NAMALWA (cell line): ENCODE measurements at places on chromosomes 4 and X.

- DNase-seq = no peak
Measured at GRCh38 chr4:177509226-177509745, 67.0 kb upstream of the AGA start.

GRCh38 chr4:40842725-40843423, 93.1 kb downstream of the NSUN7 start:
- DNase-seq = no peak

- peak; percentile 62 for DNase-seq
Measured at GRCh38 chr4:165398570-165398969, 19.8 kb downstream of the CPE start.

- DNase-seq = peak; percentile 22
Measured at GRCh38 chr4:97984545-97985131, 158.6 kb downstream of the STPG2 start.

DNA sequence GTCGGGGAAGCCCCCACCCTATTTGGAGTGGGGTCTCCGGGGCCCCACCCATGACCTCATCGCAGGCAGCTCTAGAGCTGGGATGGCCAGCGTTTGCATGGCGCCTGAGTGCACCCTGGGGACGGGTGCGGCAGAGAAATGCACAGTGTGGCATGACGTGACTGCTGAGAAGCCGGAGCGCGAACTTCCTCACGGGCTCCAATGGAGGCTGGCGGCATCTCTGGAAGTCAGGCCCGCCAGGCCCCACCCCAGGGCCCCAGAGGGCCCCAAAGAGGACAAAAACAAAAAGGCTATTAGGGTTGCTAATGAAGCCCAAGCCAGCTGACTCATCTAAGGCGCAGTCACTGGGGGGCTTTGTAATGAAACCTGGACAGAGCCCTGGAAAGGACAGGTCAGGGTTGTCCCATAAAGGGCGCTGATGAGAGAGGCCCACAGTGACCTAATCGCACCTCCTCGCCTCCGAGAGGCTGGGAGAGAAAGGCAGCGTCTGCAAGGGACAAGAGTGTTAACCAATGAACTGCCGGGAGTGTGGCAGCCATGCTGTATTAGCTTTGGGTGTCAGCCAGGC, 86.0 kb upstream of the C1QTNF7 start:
- no peak for DNase-seq

DNA sequence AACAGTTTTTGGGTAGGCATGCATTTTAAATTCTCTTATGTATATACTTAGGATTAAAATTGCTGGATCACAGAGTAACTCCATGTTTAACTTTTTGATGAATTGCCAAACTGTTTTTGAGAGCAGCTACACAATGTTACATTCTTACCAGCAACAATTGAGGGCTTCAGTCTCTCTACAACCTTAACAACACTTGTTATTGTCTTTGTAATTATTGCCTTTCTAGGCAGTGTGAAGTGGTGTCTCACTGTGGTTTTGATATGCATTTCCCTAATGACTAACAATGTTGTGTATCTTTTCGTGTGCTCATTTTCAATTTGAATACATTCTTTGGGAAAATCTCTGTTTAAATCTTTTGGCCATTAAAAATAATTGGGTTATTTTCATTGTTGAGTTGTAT, 17.3 kb upstream of the F11 start:
- DNase-seq = no peak

DNA sequence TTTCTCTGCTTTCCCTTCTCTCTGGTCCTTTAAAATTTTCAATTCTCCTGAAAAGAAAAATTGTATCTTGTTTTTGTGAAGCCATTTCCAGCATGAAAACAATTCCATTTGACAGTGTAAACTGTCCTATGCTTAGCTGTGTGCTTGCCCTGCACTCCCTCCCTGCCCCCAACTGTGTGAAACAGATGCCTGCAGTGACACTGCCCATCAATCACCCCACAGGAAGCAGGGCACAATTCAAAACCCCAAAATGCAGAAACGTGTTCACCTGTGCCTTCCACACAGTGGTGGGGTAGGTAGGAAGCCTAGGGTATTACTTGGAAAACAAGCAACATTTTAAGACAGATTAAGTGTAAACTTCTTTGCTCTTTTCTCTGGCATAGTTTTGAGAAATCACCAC, 6.2 kb upstream of the FHDC1 start:
- no peak for DNase-seq

DNA sequence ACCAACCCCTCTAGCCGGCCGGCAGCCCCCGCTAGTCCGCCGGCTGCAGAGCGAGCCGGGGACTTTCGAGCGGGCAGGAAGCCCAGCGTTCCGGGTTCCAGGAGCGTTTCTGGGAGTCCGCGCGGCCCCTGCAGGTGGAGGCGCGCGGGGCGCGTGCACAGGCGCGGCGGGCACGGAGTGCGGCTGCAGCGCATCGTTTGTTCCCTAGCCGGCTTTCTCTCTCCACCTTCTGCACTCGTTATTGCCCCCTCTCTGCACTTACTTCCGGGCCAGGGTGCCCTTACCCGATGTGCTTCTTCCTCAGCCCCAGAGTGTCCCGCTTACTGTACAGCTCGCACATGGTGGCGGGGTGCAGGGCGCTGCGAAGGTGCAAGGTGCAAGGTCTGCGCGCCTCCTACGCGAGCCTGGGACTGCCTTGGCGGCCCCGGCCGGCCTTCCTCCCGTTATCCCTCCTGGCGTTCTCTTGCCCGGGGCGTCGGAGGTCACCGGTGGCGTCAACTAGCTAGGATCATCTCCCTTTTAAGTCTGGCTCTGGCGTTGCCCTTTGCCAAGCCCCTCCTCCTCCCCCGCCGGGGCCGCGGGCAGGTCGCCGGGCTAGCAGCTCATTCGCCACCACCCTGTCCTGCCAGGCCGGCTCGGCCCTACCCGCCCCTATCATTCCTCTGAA, at the start of gene ETNPPL:
TSS of gene ETNPPL (minus strand) at position 495 of the 667 bp plus-strand sequence. CDS start at position 340, 155 bp downstream.
- DNase-seq = no peak

GRCh38 chr4:147793569-147794313, 61.9 kb downstream of the ARHGAP10 start:
- DNase-seq = no peak

GRCh38 chrX:30065226-30065625, 150.1 kb upstream of the MAGEB2 start:
- DNase-seq = no peak

- DNase-seq = no peak
Measured at GRCh38 chr4:113815826-113816225, 54.3 kb upstream of the CAMK2D start.

- no peak for DNase-seq
Measured at GRCh38 chr4:94516999-94517398, 65.3 kb downstream of the PDLIM5 start.

- no peak for DNase-seq
Measured at GRCh38 chr4:171779301-171779700, 33.9 kb upstream of the GALNTL6 start.

GRCh38 chrX:26606971-26607370, 391.0 kb downstream of the MAGEB5 start:
- no peak for DNase-seq

GRCh38 chrX:17590892-17591740, 146.2 kb upstream of the SCML1 start:
- DNase-seq = peak; percentile 51

DNA sequence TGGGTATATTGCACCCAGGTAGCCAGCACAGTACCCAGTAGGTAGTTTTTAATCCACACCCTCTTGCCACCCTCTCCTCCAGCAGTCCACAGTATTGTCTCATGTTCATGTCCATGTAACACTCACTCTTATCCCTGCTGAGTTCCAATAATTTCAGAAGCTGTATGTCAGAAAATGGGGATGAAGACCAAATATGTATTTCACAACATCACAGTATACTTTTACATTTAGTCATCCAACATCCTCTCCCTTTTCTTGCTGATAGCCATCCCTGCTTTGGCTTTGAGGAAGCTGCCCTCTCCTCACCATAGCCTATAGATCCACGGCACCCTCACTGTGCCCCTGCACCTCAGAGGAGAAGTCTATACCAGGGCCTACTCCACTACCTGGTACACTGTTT, 126.0 kb upstream of the LDB2 start:
- DNase-seq = no peak

GRCh38 chr4:108087293-108087967, 81.3 kb downstream of the LEF1 start:
- DNase-seq = no peak

- no peak for DNase-seq
Measured at GRCh38 chr4:121041307-121042090, 30.8 kb downstream of the NDNF start.

GRCh38 chr4:39407584-39407885, 805 bp downstream of the KLB start:
- no peak for DNase-seq

- no peak for DNase-seq
Measured at GRCh38 chrX:39063037-39063436, 261.8 kb downstream of the MID1IP1 start.

DNA sequence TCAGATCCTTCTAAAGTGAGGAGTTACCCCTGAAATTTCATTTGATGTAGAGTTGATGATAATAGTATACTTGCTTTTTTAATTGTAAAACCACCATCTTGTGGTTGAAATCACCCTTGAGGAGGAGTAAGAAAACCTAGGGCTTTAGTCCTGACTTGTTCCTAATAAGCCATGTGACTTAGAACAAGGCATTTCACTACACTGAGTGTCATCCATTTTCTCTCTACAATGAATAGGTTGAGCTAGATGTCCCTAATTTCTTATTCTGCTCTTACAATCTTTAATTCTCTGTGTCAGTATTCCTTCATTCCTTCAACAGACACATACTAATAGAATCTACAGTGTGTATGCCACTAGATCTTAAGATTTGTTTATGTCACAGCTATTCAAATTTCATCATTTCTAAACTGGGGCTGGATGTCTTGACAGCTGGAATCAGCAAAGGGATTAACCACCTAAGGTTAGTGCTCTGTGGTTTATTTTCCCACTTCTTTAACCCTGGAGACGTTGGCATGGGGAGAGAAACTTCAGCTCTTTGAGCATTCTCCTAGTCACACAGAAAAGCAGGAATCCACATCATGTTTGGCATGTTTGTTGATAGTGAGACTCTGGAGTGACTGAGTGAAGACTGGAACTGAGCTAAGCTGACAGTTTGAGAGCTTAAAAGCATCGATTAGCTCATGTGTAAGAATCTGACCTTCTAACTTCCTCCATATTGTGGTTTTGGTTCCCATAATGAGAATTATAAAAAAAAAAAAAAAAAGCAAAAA, 246.3 kb downstream of the NDST4 start:
- DNase-seq = no peak

GRCh38 chr4:145381163-145381562, 100.5 kb upstream of the SMAD1 start:
- DNase-seq = no peak

DNA sequence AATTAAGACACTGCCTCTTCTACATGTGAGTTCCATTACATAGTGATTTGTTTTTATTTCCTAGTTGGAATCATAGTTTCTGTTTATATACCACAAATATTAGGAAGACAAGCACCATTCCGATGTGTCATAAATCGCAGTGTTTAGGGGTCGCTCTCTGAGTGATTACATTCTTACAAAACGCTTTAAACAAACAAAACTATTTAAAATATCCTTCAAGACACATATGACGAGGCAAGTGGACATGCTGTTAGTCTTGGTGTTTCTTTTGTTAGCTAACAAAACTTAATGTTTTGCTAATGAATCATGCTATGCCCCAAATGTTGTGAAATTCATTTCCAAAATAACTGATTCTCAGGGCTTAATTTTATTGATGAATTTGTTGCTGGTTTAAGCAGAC, 1219.3 kb upstream of the PRKX start:
- DNase-seq = no peak

GRCh38 chr4:73967866-73968265, 14.0 kb downstream of the PF4 start:
- DNase-seq = no peak

- no peak for DNase-seq
Measured at GRCh38 chr4:123182289-123182688, 214.3 kb upstream of the SPRY1 start.

DNA sequence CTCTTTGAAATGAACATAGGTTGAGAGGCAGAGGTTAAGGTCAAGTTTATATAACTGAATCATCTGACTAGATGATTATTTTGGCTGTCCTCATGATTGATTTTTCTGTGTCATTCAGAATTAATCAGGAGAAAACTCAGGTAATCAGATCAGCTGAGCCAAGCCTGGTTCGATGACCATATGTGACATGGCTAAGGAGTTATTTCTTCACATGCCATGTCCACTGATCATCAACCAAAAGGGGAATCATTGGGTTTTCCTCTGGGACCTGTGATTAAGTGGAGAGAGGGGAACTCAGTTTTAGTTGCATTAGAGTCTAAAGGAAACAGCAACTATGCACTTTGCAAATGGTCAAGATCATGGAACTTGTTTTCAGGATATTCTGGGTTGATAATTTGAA, 20.3 kb upstream of the PACRGL start:
- DNase-seq = no peak

- DNase-seq = no peak
Measured at GRCh38 chr4:88720451-88721428, 23.1 kb upstream of the NAP1L5 start.

GRCh38 chr4:83223781-83224180, 60.8 kb downstream of the COQ2 start:
- DNase-seq = no peak

- no peak for DNase-seq
Measured at GRCh38 chr4:138398322-138398721, 156.2 kb upstream of the SLC7A11 start.

DNA sequence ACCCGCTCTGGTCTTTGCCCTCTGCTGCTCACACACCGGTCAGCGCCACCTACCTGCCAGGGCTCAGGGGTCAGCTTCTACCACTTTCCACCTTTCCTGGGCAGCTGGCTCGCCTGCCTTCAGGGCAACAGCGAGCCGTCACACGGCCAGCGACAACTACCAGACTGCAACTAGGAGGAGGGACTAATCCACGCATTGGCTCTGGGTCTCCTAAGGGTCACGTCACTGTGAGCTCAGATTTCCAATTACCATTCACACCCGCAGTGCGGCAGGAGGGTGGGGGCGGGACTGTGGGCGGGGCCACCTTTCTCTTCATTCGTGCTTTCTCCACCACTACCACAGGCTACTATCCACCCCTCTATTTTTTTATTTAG, at the start of gene BEX5:
TSS of gene BEX5 (minus strand) at position 172 of the 374 bp plus-strand sequence. CDS start 1,712 bp downstream, outside the sequence.
- peak; percentile 0 for DNase-seq

DNA sequence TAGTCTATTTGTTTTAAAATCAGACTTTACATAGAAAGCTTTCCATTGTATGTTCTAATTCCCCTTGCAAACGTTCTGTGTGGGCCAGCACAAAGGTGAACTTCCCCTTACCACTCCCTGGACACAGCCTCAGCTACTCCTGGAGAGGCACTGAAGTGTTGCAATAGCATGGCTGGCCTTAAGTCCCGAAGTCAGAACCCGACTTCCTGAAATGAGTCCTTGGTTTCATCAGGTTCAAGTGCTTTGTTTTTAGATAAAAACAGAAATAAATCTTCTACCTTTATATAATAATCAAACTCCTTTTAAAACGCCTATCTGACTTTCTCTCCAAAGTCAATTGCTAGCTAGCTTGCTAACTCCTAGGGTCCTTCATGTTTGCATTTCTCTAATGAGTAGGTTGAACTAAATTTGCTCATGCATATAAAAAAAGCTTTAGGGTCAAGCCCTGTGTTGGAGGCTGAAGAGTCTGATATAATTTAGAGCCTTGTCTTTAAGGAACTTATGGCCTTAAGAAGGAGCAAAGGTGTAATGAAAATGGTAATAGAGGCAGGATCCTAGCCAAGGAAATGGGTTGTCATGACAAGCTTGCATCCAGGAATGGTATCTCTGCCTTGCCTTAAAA, 9.0 kb downstream of the BMP3 start:
- peak; percentile 67 for DNase-seq

- no peak for DNase-seq
Measured at GRCh38 chr4:109440948-109441347, 7.3 kb downstream of the SEC24B start.
